ENCODE measurements at places on chromosomes 2 and 18.
A peak's percentile ranks its signal among the peaks of the same experiment; 100 is the strongest.

DNA sequence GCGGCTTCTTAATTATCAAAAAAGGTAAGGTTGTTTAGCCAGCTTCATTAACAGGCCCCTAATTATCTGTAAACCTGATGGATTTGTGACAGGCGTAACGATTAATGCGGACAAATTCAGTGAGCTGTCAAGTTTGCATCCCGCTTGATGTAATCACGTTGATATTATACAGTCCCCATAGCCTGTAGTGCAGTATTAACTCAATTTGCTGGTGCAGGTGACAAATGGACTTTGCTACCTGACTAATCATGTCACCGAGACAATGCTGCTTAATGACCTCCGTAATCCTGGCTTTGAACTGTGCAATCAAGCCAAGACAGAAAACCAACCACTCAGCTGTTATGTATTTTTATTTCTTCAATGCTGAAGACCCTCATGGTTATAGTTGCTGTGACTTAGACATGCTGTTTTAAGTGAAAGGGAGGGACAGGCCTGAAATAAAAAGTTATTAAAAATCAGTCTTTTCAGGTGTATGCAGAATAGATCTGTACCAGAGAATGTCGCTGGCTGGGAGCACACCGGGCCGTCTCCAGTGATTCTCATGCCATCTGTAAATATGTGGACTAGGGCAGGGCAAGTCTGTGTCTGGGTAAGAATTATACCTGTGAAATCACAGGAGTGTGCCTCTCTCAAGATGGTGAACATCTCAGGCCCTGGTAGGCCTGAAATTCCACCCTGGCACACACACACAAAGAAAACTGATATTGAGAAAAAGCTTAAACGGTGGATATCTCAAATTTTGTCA is 4.3 kb downstream of the TSHZ1 start:
- no peaks in the 10 kb centered on the region for H3K27me3 ChIP-seq
- H3K4me1 ChIP-seq, result peaks cover 84% of the 10 kb centered on the region
- H3K36me3 ChIP-seq, result no peaks in the 10 kb centered on the region
- peak overlapping the region; percentile 50 for H3K27ac ChIP-seq
- no peak for DNase-seq

GRCh38 chr2:204794624-204795023 is 249.3 kb downstream of the PARD3B start:
- no peak overlapping the region for H3K4me3 ChIP-seq
- H3K4me1 ChIP-seq, result no peaks in the 10 kb centered on the region
- no peak for DNase-seq
- H3K27ac ChIP-seq, result no peak overlapping the region
- H3K36me3 ChIP-seq, result no peaks in the 10 kb centered on the region

GRCh38 chr2:57869758-57870344 is 176.8 kb upstream of the VRK2 start:
- no peaks in the 10 kb centered on the region for H3K36me3 ChIP-seq
- H3K27me3 ChIP-seq, result no peaks in the 10 kb centered on the region
- H3K4me3 ChIP-seq, result no peak overlapping the region

DNA sequence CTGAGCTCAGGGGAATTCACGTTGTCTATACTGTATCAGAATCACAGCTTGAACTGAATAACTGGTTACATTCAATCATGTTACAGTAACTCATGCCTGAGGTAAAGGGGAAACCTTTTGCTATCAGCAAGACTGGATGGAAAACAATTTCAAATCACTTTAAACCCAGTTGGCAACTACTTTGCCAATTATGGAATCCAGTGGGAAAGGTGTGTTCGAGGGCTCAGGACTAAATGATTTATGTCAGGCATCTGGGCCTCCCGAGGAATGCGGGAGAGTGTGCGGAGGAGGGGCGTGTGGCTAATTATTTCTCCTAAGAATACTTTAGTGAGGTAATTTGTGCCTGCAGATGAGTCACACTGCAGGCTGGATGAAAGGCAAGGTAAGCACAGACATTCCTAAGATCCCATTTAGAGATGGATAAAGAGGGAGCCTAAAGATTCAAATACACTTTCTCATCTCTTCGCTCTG is 100.1 kb downstream of the HRH4 start:
- DNase-seq, result no peak
- no peaks in the 10 kb centered on the region for H3K4me1 ChIP-seq
- H3K27ac ChIP-seq, result no peak overlapping the region
- no peak overlapping the region for H3K4me3 ChIP-seq
- peaks cover 14% of the 10 kb centered on the region for H3K27me3 ChIP-seq
- no peaks in the 10 kb centered on the region for H3K36me3 ChIP-seq

DNA sequence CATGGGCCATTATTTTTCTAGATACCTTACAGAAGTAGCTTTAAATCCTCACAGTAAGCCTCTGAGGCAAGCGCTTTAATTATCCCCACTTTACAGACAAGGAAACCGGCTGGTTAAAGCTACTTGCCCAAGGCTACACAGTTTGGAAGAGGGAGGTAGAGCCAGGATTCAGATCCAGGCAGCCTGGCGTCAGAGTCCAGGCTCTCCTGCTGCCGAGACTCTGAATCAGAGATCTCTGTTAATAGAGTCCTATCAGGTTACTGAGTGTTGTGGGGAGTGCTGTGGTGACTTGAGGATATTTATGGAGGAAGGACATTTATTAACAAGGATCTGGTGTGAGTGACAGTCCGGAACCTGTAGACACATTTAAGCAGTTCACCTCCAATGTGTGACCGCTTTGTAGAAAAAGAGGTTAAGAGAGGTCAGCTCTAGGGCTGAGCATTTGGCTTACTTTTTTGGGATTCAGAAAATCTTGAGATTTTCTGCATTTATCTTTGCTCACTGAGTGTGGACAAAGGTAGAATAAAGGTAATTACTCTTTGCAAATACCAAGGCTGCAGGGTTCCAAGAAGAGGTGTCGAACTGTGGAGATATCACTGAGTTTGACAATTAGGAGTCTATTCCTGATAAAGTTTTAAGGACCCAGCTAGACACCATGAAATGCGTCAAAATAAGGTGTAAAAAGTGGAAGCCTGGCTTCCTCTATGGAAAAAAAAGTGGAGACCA is 1.6 kb upstream of the CEP192 start:
- H3K27ac ChIP-seq, result no peak overlapping the region
- no peak for DNase-seq
- H3K36me3 ChIP-seq, result no peaks in the 10 kb centered on the region
- H3K4me1 ChIP-seq, result peaks cover 7% of the 10 kb centered on the region
- H3K4me3 ChIP-seq, result no peak overlapping the region

GRCh38 chr2:88331239-88331638 is 121.3 kb downstream of the FOXI3 start:
- H3K4me1 ChIP-seq, result no peaks in the 10 kb centered on the region
- H3K36me3 ChIP-seq, result no peaks in the 10 kb centered on the region
- no peak overlapping the region for H3K4me3 ChIP-seq
- peaks cover 27% of the 10 kb centered on the region for H3K27me3 ChIP-seq
- no peak for DNase-seq
- H3K27ac ChIP-seq, result no peak overlapping the region

- H3K4me3 ChIP-seq, result no peak overlapping the region
- no peak for DNase-seq
- no peak overlapping the region for H3K27ac ChIP-seq
- H3K27me3 ChIP-seq, result no peaks in the 10 kb centered on the region
These were observed 1420.6 kb upstream of the NXPH2 start for GRCh38 chr2:140200764-140201163.

- DNase-seq, result no peak
- H3K27me3 ChIP-seq, result no peaks in the 10 kb centered on the region
- H3K36me3 ChIP-seq, result no peaks in the 10 kb centered on the region
- peaks cover 9% of the 10 kb centered on the region for H3K4me1 ChIP-seq
- H3K27ac ChIP-seq, result no peak overlapping the region
These were observed 69.7 kb upstream of the FOSL2 start for GRCh38 chr2:28322981-28323396.
